ENCODE measurements at places on chromosomes 16 and 17.

GRCh38 chr16:88784856-88785105 lies 239 bp downstream of the PIEZO1 start:
- DNase-seq = no peak

GRCh38 chr17:45874151-45874550 lies 20.2 kb upstream of the MAPT start:
- DNase-seq = no peak

- peak; percentile 28 for DNase-seq
Measured at GRCh38 chr17:38508954-38509771, 80.9 kb downstream of the ARHGAP23 start.

DNA sequence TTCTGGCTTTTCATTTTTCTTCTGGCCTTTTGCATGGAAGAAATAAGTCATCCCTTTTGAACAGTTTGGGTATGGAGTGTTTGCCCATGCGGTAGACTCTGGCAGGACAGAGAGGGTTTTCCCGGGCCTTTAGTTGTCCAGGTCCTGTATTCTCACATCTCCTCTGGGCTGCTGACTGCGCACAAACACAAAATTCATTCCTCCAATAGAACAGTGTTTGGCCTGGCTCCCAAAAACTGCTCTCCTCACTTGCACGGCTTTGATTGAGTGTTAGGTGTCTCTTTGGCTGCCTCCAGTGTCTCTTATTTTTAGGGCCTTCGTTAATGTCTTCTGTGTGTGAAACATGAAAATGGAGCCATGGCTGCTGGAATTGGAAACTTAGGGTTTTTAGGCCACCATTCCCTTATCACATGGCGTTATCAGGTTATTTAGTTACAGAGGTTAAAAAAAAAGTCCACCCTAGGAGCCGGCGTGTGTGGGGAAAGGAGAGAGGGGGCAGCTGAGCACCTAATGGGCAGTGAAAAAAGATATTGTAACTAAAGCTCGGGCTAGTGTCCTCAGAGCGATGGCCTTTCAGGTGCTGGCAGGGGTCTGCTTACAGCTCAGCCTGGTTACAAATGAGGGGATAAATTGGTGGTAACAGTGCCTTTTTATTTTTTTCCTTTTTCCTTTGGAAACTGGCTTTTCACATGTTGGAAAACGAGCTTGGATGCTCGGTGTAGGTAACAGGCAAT lies 47.3 kb downstream of the PRKCA start:
- DNase-seq = no peak

GRCh38 chr17:75979705-75980187 lies 706 bp downstream of the TEN1 start:
- DNase-seq = no peak

DNA sequence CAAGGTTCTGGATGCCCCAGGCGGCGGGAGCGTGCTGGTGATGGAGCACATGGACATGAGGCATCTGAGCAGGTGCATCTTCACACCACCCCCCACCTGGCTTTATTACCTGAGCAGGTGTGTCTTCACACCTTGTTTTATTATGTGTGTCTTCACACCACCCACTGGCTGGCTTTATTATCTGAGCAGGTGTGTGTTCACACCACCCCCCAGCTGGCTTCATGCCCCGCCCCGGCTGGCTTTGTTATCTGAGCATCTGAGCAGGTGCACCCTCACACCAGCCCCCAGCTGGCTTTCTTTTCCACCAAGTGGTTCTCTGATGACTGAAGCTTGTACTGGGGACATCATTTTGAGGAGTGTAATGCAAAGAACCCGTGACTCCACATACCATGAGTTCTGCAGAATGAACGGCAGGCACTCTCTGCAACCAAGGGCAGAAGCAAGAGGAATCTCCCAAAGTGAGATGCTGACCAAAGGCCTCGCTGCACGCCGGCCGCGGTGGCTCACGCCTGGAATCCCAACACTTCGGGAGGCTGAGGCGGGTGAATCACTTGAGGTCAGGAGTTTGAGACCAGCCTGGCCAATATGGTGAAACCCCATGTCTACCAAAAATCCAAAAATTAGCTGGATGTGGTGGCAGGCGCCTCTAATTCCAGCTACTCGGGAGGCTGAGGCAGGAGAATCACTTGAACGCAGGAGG lies 2.6 kb downstream of the FN3KRP start:
- DNase-seq = no peak

DNA sequence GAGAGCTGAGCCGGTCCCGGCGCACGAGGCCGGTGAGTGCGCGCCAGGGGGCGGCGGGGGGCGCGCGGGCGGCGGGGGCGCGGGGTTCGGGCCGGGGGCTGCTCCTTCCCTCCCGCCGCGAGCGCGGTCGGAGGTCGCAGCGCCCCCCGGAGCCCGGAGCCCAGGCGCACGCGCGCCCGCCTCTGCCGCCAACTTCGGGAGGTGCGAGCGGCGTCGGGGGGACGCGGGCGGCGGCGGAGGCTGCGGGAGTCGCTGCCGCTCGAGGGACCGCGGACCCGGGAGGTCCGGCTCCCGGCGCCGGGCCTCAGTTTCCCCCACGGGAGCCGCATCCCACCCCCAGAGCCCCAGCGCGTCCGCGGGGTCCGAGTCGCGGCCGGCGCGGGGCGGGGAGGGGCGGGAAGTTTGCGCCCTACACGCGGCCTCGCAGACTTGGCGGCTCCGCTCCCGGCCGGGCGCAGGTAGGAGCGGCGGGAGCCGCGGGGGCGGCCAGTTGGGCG lies at the start of gene PRR35:
TSS of gene PRR35 (plus strand) at position 191 of the 497 bp plus-strand sequence. CDS start 2,901 bp downstream, outside the sequence.
- no peak for DNase-seq

DNA sequence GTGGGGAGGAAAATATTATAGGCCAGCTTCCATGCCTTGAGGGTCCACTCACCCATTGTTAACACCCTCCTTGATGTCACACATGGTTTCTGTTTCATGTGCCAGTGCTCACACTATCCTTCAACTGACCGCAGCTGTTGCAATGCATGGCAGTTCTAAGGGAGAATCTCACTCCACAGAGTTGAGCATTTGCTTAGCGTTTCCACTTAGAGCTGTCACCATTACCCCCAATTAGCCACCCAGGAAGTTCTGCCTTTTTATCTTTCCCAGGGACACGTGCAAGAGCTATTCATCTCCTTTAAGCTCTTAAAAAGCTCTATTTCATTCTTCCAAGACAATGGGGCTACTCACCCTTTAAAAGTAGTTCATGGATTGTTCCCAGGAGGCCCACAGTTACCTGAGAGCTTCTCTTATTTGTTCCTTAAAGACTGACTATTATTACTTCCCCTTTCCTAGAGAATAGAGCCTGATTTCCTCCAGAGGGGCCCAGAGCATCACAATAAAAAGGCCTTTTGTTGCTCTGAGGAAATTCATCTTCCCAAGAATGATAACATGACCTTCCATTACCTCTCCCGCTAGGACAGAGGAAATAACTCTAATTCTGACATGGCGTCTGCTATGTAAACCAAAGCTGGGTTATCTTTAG lies 126.8 kb downstream of the CACNG3 start:
- DNase-seq = no peak

DNA sequence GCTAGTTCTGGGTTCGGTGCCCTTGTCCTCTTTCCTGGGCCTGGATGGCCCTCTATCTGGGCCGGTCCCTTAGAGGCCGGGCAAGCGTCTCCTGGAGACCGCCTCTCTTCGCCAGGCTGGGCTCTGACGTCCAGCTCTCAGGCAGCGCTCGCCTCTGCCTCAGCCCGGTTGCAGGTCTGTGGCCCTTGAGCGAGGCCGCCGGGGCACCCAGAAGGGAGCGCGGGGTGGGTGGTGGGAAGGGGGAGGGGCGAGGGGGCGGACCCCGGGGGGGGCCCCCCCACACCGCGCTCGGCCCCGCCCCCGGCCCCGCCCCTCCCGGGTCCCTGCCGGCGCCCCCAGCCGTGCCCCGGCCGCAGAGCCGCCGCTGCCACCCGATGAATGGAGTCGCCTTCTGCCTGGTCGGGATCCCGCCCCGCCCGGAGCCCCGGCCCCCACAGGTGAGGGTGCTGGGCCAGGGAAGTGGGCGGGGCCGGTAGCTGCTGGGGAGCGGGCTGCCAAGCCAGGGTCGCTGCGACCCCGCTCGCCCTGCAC lies at the start of gene ARHGAP23:
TSS of gene ARHGAP23 (plus strand) at position 353 of the 531 bp plus-strand sequence. CDS start at position 375, 22 bp downstream.
- no peak for DNase-seq

- DNase-seq = no peak
Measured at GRCh38 chr16:49128740-49129139, 152.9 kb downstream of the CBLN1 start.

GRCh38 chr17:59328601-59329000 lies 2.9 kb upstream of the YPEL2 start:
- DNase-seq = no peak

GRCh38 chr16:88911136-88911945 lies 44.9 kb upstream of the PABPN1L start:
- DNase-seq = no peak

- no peak for DNase-seq
Measured at GRCh38 chr16:12801511-12802042, 2.1 kb downstream of the CPPED1 start.

DNA sequence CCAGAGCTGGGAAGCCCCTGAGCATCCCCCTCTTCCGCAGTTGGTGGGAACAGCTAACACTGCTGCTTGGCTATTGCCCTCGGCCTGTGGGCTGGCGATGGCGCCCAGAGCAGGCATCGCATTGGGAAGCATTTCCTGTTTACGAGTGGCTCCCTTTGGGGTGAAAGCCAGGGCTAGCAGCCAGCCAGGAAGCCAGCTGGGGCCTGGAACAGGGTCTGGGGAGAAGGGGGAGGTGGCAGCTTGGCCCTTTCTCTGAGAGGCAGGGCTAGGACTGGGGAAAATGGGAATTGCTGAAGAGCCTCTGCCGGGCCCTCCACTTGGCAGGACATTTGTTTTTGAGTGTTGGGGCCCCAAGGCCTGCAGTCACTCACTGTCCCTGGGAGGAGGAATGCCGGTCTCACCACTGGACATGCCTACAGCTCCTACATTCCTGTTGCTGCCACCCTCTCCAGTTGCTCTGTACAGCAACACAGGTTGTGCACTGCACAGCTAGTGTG lies 2.4 kb upstream of the MTSS2 start:
- no peak for DNase-seq

DNA sequence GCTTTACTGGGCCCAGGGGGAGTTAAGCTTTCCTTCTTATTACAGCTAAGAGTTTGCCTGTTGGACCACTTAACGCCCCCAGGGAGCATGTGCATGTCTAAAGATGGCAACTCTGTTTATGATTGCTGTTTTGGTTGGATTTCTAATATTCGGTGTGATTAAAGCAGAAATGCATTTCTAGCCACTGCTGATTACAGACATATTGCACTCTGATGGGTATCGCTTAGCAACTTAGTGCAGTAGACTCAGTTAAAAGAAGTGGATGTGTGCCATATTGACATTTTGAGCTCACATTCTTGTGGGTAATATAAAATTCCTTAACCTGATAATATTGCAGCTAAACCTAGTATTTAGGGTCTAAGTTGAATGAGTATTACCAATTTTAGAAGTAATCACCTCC lies 4.2 kb downstream of the NF1 start:
- no peak for DNase-seq

GRCh38 chr16:51172368-51172767 lies 21.3 kb upstream of the SALL1 start:
- no peak for DNase-seq

DNA sequence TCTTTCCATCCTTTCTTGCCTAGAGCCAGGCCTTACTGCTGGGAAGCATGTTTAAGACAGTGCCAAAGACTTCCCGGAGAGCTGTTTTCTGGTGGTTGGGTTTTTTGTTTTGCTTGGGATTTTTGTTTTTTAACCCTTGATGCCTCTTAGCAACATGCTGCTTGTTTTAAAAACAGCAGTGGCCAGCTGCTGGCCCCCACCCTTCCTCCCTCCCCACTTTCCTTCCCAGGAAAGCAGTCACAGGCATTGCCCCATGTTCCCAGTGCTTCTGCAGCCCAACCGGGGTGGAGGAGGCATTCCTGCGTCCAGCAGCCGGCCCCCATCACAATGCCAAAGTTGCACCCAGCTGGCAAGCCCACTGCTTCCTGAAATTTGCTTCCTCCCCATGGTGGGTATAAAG lies 12.6 kb downstream of the TMEM132E start:
- DNase-seq = no peak

DNA sequence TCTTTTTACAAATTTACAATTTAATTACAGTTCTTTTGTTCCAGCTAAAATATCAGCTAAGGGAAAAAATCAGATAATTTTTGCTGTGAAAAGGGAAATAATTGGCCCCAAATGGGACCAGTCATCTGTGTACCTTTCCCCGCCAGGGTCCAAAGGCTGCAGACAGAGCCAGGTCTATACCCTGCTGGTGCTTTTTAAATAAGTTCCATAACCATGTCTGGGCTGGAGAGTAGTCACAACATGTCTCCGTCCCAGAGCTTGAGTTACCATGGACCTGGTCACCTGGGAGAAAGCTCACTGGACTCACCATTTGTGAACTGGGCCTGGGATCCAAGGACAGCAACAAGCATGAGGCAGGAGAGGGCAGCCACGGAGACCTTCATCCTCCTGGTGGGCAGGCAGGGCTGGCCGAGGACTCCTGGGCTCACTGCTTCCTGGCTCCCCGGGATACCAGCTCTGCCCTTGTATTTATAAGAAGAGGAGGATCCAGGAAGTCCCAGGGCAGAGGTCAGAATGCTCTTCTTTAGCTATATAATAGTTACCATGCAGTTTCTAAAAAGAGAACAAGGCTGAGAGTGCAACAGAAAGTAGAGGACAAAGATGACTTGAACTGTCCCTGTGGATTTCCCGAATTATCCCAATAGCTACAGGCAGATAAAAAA lies at the start of gene CCL15:
TSS of gene CCL15 (minus strand) at position 444 of the 662 bp plus-strand sequence. CDS start at position 383, 61 bp downstream.
- DNase-seq = no peak

- DNase-seq = no peak
Measured at GRCh38 chr16:53449816-53450517, 15.7 kb downstream of the RBL2 start.

GRCh38 chr17:17088541-17089525 lies 46.6 kb downstream of the MPRIP start:
- no peak for DNase-seq

GRCh38 chr17:68820825-68821481 lies 134.2 kb downstream of the ABCA8 start:
- DNase-seq = no peak

GRCh38 chr17:66675273-66675990 lies 159.5 kb upstream of the CACNG5 start:
- DNase-seq = no peak

DNA sequence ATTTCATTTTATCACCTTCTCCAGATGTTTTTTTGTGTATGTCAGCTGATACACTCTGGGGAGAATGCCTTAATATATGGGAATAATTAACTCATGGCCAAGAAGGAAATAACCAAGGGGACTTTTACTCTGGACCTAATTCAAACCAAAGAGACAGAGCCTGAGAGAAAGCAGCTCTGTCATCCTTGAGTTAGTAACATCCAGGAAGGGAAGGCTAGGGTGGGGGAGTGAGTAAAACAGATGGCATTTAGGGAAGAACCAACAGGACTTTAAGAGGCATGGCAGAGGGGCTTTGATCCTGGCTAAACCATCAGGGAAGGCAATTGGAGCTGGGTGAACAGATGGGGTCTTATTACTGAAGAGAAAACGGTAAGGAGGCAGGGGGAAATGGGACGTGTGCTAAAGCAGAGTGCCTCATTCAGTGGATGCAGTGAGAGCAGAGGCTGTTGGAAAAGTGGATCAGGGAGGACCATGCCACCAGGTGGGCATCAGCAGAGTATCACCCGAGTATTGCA lies 2.5 kb upstream of the SMPD3 start:
- no peak for DNase-seq

GRCh38 chr17:38798614-38799500 lies 499 bp downstream of the PIP4K2B start:
- peak; percentile 31 for DNase-seq

All from activated CD4-positive, CD25-positive, alpha-beta regulatory T cell (primary cell).